ENCODE measurements at places on chromosomes 7 and 10.

- DNase-seq, result no peak
Observed at GRCh38 chr7:108234971-108235450, 104.8 kb upstream of the LAMB4 start.

- DNase-seq, result no peak
Observed at GRCh38 chr10:35447693-35448407, 111.5 kb downstream of the CCNY start.

- DNase-seq, result peak; percentile 75
Observed at GRCh38 chr7:141975806-141976523, 2.4 kb upstream of the TAS2R38 start.

GRCh38 chr7:44787041-44787440 lies 9.4 kb upstream of the PPIA start:
- DNase-seq, result no peak

GRCh38 chr10:49273626-49274025 lies 25.3 kb upstream of the C10orf71 start:
- no peak for DNase-seq

DNA sequence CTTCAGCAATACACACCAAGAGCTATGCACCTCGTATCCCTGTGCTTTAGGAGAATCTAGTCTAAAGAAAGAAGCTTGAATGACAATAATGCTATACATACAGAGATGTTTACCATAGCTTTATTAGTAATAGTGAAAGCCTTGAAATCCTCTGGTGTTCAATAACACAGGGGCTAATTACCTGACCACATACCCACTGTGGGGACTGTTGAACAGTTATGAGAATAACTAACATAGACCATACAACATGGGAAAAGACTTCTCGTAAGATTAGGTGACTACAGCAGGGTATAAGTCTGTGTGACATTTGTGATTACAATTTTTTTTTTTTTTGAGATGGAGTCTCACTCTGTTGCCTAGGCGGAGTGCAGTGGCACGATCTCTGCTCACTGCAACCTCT lies 111.0 kb downstream of the SORBS1 start:
- no peak for DNase-seq

GRCh38 chr10:116809483-116810119 lies 39.7 kb upstream of the ENO4 start:
- DNase-seq, result peak; percentile 7

DNA sequence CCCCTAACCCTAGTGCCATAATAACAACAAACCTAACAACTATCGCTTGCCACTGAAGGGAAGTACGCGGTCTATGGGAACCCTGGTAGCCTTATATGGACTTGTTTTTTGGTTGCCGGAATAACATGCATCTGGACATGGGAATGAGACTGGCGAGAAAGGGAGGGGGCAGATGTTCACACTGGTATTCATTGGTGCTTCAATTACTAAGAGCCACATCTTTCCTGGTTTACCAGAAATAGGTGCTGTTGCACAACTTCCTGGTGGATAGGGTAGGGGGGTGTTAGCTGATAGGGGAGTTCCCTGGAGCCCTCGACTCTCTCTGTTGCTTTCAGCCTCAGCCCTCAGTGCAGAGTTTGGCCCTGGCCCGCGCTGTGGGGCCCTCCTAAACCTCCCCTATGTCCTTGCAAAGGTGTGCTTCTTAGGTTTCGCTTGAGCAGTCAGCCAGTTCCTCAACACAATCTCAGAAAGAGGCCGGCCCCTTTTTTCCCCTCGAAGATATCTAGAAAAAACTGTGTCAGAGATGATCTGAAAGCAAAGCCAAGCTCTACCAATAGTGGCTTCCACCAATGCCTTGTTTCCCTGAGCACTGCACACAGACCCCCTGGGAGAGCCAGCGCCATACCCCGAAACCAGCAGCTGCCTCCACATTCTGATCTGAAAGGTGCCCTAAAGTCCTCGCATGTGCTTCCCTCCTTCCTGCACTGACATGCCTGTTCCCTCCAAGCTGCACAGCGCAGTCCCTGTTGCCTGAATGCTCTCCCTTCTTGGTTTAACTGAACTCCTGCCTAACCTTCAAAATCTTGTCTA lies 13.5 kb downstream of the TBXAS1 start:
- DNase-seq, result no peak

- no peak for DNase-seq
Observed at GRCh38 chr10:49783645-49784044, 21.5 kb upstream of the OGDHL start.

GRCh38 chr7:102287981-102288278 lies 1.3 kb downstream of the SH2B2 start:
- DNase-seq, result no peak

DNA sequence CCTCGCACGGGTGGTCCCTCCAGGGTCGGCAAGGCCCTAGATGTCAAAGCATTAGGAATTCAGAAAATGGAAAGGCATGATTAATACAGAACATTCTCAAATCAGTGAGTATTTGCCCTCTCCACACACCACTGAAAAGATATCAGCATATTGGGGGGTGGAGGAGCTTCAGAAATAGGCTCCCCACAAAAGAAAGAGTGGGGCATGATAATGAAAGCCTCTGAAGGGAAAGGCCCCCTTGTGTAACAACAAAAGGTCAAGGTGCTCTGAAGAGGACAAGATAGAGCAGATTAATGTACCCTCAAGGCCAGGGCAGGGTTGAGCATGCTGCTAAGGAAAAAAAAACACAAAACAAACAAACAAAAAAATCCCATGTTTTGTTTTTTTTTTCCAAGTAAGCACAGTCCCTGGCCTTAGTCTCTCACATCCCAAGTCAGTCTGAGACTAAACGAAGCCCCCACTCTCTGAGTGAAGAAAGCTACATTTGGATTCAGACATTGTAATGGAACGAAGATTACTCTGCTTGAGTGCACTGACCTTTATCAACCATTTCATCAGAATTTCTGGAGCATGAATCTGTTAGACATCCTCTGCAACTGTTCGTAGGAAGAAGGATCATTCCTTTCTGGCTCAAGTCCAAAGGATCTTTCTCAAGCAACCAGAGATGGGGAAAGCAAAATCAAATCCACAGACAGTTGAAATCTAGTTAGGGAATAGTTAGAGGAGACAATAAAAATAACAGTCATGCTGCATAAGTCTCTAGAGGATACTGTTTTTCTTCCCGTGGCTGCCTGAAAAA lies 27.4 kb upstream of the DGKI start:
- no peak for DNase-seq

DNA sequence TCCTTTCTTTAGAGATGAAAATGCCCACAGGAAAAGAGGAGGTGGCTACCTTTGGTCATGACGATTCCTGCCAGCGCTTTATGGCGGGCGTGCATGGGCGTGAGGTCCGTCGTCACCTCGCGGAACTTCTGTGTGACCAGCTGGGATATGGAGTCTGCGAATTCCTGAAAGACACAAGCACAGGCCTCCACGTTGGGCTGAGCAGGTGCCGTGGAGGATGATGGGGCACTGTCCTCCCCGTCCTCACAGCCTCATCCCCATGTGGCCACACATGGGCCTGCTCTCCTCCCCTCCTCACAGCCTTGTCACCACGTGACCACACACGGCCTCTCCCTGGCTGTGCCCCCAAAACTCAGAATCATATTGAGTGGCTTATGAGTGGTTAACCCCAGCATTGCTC lies 214.7 kb downstream of the WDR37 start:
- no peak for DNase-seq

GRCh38 chr10:60645980-60646379 lies 132.3 kb upstream of the CDK1 start:
- DNase-seq, result no peak

DNA sequence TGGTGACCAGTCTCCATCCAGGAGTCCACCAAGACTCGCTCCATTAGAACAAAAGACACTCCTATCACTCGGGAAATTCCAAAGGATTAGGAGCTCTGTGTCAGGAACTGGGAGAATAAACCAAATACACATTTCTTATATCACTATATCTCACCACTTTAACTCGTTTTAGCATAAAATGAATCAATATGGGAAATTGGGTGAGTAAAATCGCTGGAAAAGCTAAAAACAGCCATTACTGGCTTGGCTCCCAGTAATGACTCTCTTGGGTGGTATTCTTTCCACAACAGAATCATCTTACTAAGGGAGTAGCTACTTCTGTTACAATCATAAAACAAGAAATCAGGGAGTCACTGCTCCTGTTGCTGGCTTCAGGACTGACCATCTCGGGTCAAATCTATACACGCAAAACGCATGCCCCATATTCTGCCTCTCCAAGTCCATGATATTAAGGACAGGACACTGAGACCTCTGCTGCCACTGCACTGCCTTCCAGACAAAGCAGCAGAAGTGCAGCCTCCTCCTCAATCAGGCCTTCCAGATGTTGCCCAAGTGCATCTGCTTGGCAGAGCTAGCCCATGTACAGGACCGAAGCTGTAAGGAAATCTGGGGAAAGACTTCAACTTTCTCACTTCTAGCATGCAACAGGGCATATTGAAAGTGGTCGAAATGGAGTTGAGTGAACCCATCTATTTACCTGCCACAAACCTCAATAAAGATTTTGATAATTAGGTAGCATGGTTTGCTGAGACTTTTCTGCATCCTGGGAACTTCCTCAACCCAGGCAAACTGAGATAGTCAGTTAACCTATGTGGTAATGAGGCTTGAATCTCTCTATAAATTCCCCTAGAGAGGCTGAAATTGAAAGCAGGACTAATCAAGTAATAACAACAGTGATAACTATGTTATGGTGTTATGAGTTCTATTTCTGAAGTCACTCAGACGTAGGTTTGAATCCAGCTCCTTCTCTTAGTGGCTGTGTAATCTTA lies 14.4 kb upstream of the PANK1 start:
- DNase-seq, result no peak

GRCh38 chr7:144713850-144714249 lies 122.0 kb downstream of the TPK1 start:
- DNase-seq, result no peak

DNA sequence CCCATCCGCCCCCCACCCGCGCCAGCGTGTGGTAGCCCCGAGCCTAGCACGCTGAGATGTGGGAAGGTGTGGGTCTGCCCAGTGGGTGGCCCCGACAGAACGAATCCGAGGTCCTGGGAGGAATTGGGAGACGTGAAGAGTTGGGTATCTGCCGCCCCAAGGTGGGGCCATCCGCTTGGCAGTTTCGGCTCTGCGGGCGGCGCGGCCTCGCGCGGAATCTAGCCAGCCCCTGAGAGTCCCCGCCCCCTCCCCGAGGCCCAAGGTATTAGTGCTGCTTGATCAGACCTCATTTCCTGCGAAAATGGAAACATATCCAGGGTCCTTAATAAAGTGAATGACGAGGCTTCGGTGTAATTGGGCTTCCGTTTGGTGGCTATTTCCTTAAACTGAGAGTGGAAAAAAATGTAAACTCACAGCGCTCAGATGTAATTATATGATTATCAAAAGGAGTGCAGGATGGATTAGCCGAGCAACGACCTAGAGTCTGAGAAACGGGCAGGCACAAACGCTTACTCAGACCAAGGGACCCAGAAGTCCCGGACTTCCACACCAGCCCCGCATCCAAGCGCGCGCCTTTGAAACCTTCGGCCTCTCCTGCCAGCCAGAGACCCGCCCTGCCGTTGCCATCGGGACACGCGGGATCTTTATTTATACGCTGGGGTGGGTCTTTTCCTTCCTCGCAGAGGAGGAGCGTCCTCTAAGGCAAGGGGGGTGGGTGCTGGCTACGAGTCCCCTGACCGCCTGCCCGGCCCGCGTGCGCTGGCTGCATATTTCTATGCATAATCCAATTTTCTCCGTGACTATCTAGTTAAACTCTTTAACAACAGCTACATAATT lies 12.8 kb downstream of the LBX1 start:
- DNase-seq, result no peak

Measured in inflammatory macrophage treated with lipopolysaccharide for 1 hour (primary cell).